Fibroblast of the aortic adventitia (primary cell): ENCODE measurements at places on chromosomes 6 and 20. TPM values are rescaled to one million over a fixed set of nuclear protein-coding genes. Genes with fewer than 3 reads are reported as not detected.

Gene PLEKHG1
- 1.9 and 3.7 TPM in 2 replicates for total RNA-seq

Gene KHDC1L
- total RNA-seq, result not detected in 2 replicates

Gene ZBTB12
- total RNA-seq, result 3.3 and 3.8 TPM in 2 replicates

Gene CRIP3
- total RNA-seq, result not detected in 2 replicates

Gene TNFAIP3
- 7.0 and 19.9 TPM in 2 replicates for total RNA-seq

Gene TFAP2A
- 1.4 TPM in 1 of 2 replicates, not detected in the other for total RNA-seq

Gene TMC2
- total RNA-seq, result not detected in 2 replicates

Gene OVOL2
- not detected in 2 replicates for total RNA-seq

Gene DUSP15
- total RNA-seq, result 9.9 TPM in 1 of 2 replicates, not detected in the other

Gene PKIB
- 0.57 and 3.1 TPM in 2 replicates for total RNA-seq

Gene ACSS1
- 0.99 and 2.5 TPM in 2 replicates for total RNA-seq

Gene DLK2
- total RNA-seq, result 0.36 and 0.98 TPM in 2 replicates

Gene CTCFL
- not detected in 2 replicates for total RNA-seq

Gene TMEM14C
- 46.4 and 156 TPM in 2 replicates for total RNA-seq

Gene PDE7B
- total RNA-seq, result 11.8 and 23.9 TPM in 2 replicates
